Stimulated activated CD4-positive, alpha-beta T cell treated with anti-CD3 and anti-CD28 coated beads, Interleukin-1b, Interleukin-23, amount 100 ng/mL, for 48 hours (primary cell): ENCODE measurements at places on chromosomes 7 and 10.

DNA sequence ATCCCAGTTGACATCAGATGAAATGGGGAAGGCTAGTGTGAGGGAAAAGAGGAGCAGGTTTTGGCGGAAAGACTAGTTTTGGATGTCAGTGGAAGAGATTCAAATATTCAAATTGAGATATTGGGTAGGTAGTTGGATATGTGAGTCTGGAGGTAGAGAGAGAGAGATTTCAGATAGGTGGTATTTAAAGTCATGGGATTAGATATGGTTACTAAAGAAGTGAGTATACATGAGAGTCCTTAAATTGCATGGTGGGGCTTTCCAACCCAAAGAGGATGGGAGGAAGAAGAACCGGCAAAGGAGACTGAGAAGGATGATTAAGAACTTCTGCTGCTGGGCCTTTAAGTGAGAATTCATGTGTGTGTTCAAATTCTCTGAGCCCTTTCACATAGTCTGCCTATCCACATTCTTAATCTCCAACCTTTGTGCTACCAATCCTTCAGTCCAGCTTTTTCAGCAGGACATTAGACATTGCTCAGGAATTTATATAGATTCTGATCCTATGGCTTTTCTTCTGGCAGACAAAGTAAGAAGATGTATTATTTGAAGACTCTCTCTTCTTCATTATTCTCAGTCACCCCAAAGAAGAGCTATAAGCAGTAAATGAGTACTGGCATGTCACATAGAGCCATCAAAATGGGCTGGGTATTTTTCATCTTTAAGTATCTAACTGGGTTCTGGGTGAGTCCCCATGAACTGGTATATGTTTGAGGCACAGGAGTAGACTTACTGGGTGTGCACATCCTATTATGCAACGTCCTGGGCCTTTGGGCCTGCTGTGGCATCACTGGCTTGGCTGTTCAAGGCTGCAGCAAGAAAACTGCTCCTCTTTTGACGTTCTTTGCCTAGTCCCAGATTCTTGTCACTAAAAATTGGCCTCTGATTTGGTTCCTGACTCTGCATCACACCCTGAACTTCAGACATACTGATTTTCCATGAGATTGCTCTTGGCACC, 33.6 kb downstream of the ST7 start:
- DNase-seq, result no peak

- no peak for DNase-seq
Observed at GRCh38 chr7:154770962-154771361, 232.0 kb downstream of the PAXIP1 start.

DNA sequence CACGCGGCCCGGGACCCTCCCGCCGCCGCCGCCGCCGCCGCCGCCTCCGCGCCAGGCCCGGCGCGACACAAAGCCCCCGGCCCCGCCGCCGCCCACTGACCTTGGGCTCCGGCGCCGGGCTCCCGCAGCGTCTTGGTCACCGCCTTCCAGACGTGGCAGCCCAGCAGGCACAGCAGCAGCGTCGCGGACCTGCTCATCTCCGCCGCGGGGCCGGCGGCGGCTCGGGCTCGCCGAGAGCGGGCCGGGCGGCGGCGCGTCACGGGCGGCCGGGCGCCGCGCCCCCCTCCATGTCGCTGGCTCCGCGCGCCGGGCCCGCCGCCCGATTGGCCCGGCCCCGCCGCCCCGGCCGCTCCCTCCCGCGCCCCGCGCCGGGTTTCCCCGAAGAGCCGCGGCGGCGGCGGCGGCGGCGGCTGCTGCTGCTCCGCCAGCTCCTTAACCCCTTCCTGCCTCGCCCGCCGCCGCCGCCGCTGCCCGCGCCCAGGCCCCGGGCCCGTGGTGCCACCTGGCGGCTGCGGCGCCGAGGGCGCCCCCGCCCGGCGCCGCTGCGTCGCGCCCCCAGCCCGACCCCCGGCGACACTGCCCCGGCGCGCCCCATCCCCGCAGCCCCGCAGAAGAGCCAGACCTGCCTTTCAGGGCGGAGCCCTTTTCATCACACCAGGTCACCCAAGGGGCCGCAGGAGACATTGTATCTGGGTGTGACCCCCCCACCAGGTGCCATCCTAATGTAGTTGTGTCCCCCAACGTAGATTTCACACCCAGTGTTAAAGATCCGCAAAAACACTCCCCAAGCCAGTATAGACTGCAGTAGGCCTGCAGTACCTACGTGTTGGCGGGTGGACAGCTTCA, at the start of gene FAM171A1:
FAM171A1 (minus strand) TSS at position 434 of the 846 bp plus-strand sequence; CDS start at position 197, 237 bp downstream.
- peak; percentile 63 for DNase-seq

GRCh38 chr7:68787566-68787965, 810.7 kb upstream of the AUTS2 start:
- no peak for DNase-seq

DNA sequence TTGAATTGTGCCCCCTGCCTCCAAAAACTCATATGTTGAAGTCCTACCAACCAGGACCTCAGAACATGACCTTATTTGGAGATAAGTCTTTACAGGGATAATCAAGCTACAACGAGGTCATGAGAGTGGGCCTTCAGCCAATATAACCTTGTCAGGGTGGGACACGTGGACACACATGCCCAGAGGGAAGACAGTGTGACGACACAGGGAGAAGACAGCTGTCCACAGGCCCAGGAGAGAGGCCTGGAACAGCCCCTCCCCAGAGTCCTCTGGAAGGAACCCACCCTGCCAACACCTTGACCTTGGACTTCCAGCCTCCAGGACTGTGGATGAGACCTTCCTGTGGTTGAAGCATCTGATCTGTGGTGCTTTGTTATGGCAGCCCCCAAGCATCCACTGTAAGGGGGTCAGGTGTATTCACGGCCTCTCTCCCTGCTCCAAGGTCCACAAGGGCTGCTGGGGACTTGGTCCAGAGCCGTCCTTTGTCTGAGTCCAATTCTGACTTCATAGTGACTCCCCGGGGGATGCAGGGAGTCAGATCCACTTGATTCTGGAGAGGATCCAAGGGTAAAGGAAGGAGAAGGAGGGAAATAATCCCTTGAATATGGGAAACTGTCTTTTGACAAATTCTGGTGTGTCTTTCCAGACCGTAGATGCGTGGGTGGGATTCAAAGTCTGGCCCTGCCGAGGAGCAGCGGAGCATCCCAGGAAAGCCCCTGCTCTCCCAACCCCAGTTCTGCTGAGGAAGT, 7.0 kb downstream of the CALML3 start:
- no peak for DNase-seq

- no peak for DNase-seq
Observed at GRCh38 chr10:80324086-80324485, 32.5 kb downstream of the DYDC1 start.

DNA sequence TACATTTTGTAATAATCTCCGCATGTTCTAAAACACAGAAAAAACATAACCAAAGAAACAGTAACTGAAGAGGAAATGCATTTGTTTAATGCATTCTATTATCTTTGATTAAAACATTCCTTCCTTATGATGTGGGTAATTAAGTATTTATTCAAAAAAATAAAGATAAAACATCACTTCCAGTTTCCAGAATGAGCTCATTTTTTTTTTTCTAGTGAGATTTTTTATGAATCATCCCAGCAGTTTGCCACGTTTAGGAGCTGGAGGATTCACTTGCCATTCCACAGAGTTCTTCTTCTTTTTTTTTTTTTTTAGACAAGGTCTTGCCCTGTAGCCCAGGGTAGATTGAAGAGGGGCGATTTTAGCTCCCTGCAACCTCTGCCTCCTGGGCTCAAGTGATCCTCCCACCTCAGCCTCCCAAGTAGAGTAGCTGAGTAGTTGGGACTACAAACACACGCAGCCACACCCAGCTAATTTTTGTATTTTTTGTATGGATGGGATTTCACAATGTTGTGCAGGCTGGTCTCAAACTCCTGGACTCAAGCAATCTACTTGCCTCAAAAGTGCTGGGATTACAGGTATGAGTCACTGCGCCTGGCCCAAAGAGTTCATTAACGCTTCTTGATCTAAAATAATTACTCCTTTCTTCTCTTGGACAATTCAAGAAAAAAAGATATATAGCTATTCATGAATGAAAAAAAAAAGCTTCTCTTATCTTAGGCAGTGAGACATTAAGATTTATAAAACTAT, 177.3 kb downstream of the DKK1 start:
- no peak for DNase-seq

DNA sequence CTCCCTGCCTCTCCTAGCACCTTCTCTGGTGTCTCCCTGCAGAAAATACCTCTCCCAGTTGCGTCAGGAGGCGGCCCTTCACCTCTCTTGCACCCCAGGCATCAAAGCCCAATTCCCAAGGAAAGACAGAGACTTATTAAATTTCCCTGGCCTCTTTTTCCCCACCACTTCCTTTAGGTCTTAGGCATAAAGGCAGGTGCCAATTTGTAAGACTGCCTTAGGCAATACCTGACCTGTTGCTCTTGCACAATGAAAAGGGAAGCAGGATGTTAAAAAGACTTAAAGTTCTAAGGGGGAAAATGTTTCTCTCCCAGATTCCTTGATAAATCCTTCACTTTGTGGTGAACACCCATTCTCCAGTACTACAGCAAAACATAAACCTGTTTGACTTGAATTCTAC, 186.7 kb downstream of the SLC25A13 start:
- DNase-seq, result no peak

DNA sequence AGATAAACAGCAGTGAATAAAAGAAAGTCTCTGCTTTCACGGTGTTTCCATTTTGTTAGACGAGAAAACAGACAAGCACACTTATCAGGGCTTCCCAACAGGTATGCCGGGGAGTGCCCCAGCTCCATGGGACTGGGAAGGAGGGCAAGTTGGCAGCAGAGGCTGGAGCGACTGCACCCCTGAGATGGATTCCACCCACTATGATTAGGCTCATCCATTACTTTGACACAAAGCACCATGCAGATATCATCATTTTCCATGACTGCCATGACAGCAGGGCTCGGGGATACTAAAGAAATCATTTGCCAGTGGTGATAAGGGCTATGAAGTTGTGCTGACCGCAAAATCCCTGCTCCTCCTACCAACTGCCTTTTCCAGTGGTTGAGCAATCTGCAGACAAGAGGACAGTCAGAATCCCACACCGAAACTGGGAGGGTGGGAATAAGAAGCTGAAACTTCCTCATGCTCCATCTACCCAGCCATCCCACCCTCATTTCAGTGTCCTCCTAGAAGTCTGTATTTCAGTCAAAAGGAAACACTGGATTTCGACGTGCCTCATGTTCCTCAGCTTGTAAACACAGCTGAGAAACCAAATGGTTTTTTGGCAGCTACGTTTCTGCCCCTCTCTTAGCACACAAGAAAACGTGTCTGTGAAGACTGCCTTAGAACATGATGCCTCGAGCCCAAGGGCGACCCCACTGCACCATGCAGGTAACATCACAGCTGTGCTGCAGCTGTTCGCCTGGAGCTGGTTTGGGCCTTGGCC, 15.5 kb downstream of the CREB3L2 start:
- DNase-seq, result no peak

- DNase-seq, result no peak
Observed at GRCh38 chr10:93211991-93212390, 138.3 kb downstream of the CYP26A1 start.

DNA sequence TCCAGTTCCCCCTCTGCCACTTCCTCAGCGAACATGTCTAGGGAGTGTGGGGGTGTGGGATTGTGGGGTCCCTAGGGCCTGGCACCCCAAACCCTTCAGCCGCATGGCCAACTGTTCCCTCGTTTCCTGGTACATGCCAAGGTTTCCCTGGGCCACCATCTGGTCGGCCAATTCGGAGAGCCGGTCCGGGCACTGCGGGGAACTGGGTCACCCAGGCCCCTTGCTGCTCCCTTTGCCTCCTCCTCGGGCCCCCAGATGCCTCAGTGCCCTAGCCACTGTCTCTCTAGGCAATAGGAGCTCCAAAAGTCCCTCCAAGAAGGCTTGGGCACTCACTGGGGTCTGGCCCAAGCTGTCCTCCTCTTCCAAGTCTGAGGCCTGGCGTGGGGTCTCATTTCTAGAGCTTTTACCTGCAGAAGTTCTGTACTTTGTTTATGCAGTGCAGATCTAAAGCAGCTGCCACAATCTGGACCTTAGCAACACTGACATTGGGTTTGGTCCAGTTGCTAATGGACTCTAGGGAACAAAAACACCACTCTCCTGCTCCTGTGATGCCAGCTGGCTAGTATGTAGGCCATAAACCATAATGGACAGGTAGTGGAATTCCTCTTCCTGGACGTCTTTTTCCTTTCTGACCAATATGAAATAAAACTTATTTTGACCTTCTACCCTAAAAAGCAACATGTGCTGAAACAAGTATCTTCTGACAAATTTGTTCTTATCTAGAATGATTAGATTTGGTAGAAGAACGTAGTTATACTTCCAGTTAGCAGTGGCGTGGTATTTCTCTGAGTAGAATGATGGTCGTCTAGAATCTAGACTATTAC, 172.9 kb downstream of the LRRC4 start:
- no peak for DNase-seq

DNA sequence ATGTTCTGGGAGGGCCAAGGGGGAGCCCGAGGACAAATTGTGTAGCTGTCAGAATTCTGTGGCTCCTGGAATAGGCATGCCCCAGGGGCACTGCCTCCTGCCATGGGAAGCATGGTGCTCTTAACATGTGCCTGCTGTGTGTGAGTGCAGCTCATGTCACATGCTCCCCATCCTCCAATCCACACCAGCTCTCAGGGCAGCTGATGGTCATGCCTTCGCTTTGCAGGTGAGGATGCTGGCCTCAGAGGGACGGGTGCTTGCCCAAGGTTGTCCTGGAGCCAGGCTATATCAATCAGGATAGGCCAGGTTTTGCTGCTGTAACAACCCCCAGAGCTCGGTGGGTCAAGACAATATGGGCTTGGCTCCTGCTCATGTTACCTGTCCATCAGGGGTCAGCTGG, 303.4 kb downstream of the RPS24 start:
- DNase-seq, result no peak

- DNase-seq, result no peak
Observed at GRCh38 chr7:152344253-152344652, 91.5 kb downstream of the KMT2C start.

DNA sequence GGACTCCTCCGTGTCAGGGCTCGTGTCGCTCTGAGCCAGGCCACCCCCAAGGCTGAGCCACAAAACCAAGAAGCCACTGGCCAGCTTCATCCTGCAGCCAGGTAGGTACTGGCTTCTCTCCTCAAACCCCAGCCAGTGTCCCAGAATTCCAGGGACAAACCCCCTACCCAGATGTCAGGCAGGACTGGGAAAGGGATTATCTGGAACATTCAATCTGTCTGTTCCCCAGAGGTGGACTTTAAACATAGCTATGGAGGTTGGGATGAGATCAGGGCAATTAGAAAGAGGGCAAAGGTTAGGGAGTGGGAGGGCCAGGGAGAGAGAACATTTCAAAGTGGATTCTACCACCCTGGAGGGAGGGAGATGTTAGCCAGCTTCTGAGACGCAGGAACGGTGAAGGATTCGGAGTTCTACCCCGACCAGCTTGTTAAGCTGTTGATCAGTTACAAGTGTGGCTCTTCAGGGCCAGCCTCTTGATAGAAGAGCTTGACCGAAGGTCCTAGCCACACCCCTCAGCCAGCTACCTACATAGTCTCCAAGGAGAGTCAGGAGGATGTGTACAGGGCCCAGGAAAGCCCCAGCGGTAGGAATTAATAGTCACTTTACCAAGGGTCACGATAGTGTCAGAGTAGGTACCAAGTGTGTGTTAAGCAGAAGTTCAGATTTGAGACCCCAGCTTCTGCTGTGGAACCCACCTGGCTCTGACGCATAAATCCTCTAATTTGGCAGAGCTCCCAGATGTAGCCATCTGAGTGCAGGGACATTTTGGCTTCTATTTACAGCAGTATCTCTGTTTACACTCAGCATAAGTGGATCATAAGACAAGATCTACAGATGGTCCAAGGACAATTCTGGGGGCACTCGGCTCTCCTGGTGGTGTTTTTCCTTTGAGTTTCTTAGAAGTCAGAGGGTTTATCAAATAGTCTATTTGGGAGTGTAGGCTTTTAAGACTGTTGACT, at the start of gene PLA2G12B:
PLA2G12B (minus strand) TSS at position 211 of the 959 bp plus-strand sequence; CDS start at position 90, 121 bp downstream.
- no peak for DNase-seq

GRCh38 chr10:18140149-18140956, at the start of gene CACNB2:
TSS of gene CACNB2 (plus strand) at chr10:18140424.
- DNase-seq, result no peak

- no peak for DNase-seq
Observed at GRCh38 chr10:1074748-1075308, 18.6 kb downstream of the WDR37 start.
